ENCODE measurements at places on chromosomes 3 and 15.

GRCh38 chr3:16136055-16136454 lies 38.4 kb upstream of the GALNT15 start:
- no peak for DNase-seq

DNA sequence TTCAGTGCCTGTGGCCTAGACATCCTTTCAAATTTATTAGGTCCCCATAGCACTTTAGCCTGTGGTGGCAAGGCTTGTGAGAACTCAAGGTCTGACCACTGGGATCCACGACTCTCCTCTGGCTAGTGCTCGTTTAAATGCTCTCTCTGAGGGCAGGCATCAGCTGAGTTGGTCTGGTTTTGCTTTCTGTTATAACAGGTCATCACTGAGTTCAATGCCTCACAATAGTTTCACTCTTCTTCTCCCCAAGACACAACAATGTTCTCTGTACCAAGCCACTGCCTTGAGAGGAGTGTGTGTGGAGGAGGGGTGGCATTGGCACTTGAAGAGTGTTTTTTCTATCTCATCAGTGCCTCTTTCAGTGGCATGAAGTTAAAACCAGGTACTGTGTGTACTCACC lies 7.6 kb downstream of the OR5K4 start:
- no peak for DNase-seq

GRCh38 chr15:59199626-59200465 lies 6.8 kb upstream of the LDHAL6B start:
- DNase-seq = no peak

- no peak for DNase-seq
These were observed 107.2 kb downstream of the SNRPN start for GRCh38 chr15:25061808-25062550.

GRCh38 chr3:107739227-107739626 lies 216.5 kb downstream of the BBX start:
- DNase-seq = peak; percentile 6

DNA sequence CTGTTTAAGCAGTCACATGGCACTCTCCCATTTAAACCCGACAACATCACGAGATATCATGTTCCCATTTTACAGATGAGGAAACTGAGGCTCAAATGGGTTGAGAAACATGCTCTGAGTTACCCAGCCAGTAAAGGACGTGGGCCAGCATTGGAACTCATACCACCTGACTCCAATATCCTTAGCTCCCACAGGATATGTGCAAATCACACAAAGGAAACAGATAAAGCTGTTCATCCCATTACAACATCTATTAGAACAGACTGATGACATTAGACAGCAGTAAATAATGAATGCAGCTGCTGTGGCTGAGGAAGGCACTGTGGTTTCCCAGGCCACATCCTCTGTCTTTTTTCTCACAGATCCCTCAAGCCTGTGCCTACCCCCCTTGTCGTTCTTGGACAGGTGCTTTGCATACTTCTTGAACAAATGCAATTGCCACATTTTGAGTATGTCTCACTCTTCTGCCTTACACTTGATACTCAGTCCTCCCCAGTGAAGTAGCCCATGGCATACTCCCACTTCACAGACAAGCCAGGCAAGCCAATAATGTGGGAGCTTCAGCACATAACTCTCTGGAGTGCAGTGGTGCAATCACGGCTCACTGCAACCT lies 17.7 kb downstream of the FRMD4B start:
- DNase-seq = peak; percentile 51

DNA sequence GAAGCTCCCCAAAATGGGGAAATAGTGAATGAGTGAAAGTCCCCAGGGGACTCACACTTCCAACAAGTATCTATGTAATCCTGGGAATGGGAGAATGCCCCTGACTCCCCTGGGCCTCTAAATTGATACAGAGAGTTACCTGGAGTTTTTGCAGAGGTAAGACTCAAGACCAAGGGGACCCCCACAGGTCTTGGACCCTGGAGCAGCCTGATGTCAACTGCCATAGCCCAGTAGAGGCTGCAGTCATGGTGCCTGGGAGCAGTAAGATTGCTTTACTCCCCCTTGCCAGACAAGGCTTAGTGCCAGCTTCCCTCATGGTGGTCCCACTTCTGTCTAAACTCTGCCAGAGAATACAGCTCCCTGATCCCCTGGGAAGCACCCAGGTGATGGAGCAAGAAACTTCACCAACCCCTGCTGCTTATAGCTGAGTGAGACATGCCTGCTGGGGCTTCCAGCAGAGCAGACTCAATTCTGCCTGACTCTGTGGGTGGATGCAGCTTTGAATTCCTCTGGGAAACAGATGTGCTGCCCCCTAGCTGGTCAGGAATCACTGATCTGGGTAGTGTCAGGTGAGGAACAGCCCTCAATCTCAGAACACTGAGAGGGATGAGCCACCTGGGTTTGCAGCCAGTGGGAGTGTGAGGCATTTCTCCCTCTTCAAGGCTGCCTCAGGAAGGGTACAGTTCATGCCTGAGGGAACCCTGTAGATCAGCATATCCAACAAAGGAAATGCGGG lies 485.9 kb downstream of the NSUN3 start:
- DNase-seq = no peak

DNA sequence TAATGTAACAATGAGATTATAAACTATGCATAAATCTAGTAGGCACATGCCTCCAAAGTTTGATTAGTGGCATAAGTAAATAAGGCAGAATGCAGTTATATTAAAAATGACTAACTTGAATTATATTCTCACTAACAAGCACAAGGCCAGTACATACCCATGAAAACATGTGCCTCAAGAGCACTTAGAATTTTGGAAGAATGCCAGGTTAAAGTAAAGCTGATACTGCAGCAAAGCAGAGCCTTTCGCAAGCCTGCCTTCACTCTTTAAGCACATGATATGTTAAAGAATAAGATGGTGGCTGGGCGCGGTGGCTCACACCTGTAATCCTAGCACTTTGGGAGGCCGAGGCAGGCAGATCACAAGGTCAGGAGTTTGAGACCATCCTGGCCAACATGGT lies 49.0 kb downstream of the KBTBD12 start:
- no peak for DNase-seq

DNA sequence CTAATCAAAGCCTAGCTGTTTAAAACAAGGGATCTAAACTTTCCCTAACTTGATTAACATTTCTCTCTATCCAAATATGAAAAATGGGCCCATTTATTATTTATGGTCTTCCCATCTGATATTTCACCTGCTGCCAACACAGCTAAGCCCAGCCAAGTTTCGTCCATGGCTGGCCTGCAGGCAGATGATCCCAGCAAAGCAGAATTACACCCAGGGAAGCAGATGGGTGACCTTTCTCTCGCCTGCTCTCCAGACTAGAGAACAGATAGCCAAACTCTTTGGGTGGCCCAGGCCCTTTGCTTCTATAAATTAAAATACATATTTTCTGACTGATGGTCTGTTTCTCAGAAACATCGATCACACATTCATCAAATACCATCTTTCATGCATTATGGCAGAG lies 1038.8 kb downstream of the AGBL1 start:
- DNase-seq = no peak

- no peak for DNase-seq
These were observed 92.7 kb upstream of the BLM start for GRCh38 chr15:90624278-90624981.

DNA sequence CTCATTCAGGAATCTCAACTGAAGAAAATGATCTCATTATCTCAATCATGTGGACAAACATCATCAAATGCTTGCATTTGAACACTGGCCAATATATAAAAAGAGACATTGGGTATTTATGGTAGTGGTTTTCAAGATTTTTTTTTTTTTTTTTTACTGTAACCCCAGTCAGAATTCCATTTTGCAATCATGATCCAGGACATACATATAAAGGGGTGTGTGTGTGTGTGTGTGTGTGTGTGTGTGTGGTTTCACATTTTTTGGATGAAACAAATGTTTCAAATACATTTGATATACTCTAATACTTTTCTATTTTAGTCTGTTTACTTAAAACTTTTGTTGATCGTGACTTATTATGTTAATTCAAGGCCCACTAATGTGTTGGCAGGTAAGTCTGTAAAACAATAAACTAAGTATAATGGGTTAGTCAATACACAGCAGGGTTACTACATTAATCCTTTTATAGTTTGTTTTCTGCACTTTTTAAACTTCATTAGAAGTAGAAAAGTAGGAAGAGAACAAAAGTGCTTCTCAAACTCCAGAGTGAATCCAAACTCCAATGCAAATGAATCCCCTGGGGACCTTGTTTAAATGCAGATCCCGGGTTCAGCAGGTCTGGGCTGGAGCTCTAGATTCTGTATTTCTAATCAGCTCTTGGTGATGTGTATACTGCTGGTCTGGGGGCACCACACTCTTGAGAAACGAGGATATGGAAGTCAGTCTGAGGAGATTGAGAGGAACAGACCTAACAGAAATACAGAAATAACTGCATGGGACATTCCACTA lies 17.6 kb downstream of the THRB start:
- DNase-seq = no peak

GRCh38 chr3:78728406-78729145 lies 1039.2 kb downstream of the ROBO1 start:
- DNase-seq = no peak

- no peak for DNase-seq
These were observed 21.7 kb downstream of the CSNK1G1 start for GRCh38 chr15:64333986-64334929.

DNA sequence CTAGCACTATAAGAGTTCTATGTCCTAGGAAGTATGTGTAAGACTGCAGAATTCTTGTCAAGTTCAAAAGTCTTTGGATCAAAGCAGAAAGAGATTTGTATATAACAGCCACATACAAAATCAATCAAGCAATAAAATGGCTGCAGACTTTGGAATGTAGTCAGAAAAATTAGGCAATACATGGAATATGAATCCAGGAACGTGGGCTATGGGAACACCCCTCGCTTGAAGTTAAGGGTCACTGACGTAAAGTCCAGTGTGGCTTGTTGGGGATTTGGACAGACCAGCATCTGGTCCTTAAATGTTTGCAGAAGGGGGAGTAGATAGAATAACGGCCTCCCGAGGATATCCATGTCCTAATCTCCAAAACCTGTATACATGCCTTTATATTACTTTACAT lies 178.6 kb downstream of the ADAMTS9 start:
- no peak for DNase-seq

DNA sequence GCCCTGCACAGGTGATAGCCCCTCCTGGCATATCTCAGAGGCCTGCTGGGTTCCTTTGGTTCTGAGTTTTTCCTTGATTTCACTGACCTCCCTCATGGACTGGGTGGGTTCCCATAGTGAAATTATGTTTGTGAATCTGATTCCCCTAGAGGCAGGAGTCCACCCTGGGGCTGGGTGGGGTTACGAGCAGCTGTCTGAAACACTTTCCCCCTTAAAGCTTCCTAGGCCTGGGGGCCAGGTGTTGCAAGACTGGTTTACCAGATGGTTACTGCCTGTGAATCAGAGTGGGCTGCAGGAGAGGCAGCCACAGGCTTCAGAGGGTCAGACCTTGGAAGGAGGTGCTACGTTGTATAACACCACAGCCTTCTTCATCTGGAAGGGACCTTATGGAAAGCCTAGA lies 34.3 kb downstream of the IL20RB start:
- DNase-seq = no peak

DNA sequence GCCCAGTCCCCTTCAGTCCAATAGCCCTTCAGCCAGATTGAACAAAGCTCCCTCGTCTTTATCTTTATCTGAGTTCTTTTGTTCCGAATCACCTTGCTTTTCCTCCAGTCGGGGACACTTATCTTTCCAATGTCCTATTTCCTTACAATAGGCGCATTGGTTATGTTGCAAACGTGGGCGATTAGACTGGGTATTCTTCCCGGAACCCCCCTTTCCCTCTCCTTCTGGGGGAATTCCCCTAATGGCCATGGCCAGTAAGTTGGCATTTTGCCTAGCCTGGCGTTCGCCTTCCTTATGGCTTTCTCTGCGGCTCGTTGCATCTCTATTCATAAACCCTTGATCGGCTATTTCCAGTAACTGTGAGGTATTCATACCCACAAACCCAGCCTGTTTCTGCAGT lies 82.2 kb upstream of the VEPH1 start:
- DNase-seq = no peak

- no peak for DNase-seq
These were observed 684.3 kb upstream of the SGO1 start for GRCh38 chr3:20870106-20870899.

- DNase-seq = no peak
These were observed 267.5 kb upstream of the NR2E3 start for GRCh38 chr15:71542836-71543235.

DNA sequence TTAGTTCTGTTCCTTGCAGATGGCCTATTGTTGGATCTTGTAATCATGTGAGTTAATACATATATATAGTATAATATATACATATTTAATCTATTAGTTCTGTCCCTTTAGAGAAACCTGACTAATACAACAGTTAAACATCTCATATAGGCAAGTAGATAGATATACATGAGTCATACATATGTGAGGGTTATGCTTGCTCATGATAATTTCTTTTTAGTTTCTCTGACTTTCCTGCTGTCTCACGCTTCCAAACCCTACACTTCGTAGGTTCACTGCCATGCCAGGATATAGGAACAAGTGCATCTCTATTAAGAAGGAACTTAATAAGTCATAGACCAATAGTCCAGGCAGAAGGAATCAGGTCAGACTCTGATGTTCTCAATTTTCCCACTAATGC lies 16.8 kb upstream of the CLDN16 start:
- no peak for DNase-seq

GRCh38 chr15:77067691-77068367 lies 3.1 kb downstream of the TSPAN3 start:
- DNase-seq = peak; percentile 74

DNA sequence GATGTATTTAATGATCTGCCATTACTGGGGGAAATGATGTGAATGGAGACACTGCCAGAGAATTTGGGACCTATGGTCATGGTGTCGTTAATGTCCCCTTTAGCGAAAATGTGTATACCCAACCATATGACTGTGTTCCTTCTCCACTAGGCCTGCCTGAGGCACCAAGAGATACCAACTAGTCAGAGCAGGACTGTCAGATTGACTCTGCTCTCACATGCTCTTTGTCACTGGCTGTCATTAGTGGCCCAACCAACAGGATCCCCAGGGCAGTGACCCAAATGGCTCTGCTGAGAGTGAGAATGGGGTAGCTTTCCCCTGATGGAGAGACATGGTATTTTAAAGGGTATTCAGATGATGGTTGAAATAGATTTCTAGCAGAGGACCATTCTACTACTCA lies 2.8 kb downstream of the TAGLN3 start:
- no peak for DNase-seq

- DNase-seq = peak; percentile 50
These were observed 18.2 kb downstream of the ATP1B3 start for GRCh38 chr3:141894524-141895176.

DNA sequence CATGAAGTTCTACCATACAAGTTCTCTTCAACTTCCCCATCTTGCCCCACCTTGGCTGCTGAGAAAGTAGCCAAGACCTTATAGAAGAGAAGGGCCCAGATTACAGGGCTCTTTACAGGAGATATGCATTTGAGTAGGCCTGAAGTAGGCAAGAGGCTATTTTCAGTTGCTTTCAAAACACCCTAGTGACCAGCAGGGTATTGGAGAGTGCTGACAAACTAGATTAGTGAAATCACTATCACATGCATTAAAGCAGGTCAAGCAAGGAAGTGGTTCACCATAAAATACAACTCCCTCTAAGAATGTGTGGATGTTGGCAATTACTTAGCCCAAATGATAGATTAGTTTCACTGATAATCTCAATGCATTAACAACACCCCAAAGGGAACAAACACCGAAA lies 2.7 kb upstream of the LZTFL1 start:
- no peak for DNase-seq

GRCh38 chr3:183854318-183855035 lies 29.1 kb upstream of the MAP6D1 start:
- no peak for DNase-seq

Measured in inflammatory macrophage treated with lipopolysaccharide for 1 hour (primary cell).